Activated naive CD4-positive, alpha-beta T cell (primary cell): ENCODE measurements at places on chromosomes 1 and 21.
A peak's percentile ranks its signal among the peaks of the same experiment; 100 is the strongest.

- DNase-seq: no peak
Observed at GRCh38 chr1:227945891-227946623, 1.7 kb downstream of the WNT9A start.

DNA sequence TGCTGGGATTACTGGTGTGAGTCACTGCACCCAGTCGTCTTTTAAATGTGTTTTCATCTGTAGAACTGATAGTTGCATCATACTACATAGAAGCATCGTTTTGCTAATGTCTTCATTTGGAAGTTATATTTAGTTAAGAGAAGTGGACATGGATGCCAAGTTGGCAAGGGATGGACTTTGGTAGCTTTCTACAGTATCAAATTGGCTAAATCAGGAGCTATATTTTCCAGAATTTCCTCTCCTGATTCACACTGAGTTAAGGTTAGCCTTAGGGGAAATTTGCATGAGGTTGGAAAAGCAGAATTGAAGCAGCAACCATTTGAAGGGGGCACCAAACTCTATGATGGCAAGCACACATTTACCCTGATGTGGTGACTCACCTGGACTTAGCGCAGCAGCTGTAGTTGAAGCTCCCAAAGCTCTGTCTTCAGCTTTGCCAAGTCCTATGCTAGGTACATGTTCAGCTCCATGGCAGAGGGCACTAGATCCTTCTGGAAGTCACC lies 43.9 kb downstream of the DUSP10 start:
- no peak for DNase-seq

DNA sequence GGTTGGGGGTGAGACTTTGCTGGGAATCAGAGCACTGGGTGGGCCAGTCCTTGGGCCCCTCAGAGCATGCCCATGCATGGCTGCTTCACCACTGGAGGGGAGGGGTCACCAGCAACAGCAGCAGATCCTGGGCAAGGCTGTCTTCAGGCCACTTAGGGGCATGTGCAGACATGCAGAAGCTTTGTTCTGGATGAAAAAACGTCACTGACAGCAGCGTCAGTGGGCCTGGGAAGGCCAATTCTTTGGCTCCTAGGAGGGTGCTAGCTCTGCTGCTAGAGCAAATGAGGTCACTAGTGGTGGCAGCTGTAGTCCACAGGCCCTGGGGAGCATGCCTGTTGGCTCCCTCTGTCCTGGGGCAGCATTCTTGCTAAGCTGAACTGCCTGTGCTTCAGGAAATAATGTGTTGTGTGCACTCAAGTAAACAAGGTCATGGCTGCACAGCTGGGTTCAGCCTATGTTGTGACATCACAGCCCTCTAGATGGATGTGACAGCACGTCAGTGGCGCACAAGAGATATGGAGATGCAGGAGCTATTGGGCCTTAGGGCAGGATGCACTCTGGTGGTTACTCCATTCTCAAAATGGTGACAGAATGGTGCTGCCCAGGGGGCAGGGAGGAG lies 27.0 kb downstream of the ZC3H11B start:
- DNase-seq: no peak

DNA sequence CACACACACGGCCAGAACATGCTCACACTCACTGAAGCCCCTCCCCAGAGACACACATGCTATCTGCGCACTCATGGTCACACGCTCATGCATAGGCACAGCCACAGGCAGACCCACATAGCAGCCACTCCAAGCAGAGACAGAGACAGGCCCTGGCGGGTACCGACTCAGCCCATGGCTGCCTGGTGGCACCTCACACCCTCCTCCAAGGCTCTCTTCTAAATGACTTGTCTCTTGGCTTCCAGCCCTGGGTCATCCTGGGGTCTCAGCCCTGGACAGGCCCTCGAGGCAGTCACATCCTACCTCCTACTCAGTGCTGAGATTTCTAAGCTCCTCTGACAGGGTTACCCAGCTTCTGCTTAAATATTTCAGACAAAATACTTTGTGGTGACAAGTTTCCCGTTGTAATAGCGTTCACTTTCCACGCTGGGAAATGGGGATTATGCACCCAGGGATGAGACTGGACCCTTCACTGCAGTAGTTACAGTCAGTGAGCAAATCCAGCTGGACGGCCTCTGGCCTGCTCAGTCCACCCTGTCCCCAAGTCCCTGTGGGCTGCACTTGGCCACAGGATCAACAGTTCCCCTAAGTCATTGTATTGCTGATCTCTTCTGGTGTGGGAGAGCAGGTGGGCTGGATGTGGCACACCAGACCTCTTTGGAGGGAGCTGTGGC lies 2.9 kb upstream of the NFASC start:
- DNase-seq: no peak

GRCh38 chr21:28687586-28687985 lies 305.1 kb downstream of the LTN1 start:
- DNase-seq: no peak

GRCh38 chr1:26287033-26287711 lies 7.3 kb downstream of the SH3BGRL3 start:
- peak; percentile 49 for DNase-seq

DNA sequence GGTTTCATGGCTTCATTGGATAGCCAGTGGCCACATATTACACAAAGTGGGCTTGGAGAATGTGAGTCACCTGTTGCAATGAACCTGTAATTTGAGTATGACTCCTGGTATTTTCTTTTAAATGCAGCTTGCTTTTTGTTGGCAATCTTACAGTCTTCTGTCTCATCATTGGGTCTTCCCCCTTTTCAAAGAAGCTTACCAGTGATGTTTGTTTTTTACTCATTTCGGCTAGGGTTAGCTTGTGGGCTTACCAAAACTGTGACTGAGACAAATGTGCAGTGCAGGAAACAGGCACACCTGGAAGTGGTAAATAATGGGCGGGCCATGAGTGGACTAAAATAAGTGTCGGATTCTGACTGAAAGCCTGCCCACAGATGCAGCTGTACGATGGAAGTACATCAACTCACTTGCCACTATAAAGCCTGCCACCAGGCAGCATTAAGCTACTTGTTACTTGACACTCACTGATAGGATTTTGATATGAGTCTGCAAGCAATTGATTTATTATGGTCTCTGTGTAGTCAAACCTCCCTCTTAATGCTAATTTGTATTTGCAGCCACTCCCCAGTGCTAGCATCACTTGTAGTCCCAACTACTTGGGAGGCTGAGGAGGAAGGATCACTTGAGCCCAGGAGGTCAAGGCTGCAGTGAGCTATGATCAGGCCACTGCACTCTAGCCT lies 4.2 kb downstream of the HHAT start:
- DNase-seq: no peak

- DNase-seq: no peak
Observed at GRCh38 chr1:38783640-38784229, 75.8 kb downstream of the RRAGC start.

- DNase-seq: peak; percentile 47
Observed at GRCh38 chr21:43921979-43922945, 57.2 kb downstream of the AGPAT3 start.

GRCh38 chr1:79852004-79852403 lies 845.5 kb upstream of the ADGRL4 start:
- no peak for DNase-seq

DNA sequence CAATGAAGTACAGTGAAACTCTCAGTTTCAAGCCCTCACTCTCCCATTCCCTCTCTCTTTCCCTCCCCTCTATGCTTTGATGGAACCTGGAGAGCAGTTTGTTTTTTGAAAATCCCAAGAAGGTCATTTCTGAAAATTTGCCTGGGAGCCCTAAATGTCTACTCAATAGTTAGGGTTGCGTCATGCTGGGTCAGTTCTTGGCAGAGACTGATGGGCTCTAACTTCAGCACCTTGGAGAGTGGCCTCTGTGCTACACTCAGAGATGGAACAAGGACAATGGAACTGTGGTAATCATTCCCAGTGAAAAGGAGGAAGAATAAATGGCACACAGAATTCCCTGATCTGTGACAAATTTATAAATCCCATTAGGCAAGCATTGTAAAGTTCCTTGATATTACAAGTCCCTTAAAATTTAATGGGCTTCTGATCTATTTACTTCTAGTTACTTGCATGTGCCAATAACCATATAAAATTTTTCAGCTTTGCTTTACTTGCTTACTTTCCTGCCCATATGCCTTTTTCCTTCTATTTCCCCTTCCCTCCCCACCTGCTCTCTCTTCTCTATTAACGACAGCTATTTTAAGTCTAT lies 182.9 kb upstream of the KCND3 start:
- no peak for DNase-seq

- DNase-seq: no peak
Observed at GRCh38 chr1:110170766-110171733, 20.8 kb downstream of the SLC6A17 start.

- DNase-seq: peak; percentile 84
Observed at GRCh38 chr1:160681066-160681890, 30.3 kb downstream of the CD48 start.

- DNase-seq: no peak
Observed at GRCh38 chr1:230544758-230545157, 97.5 kb upstream of the COG2 start.

GRCh38 chr1:223330466-223330865 lies 33.5 kb downstream of the SUSD4 start:
- no peak for DNase-seq

- no peak for DNase-seq
Observed at GRCh38 chr1:68149110-68149798, 83.1 kb downstream of the WLS start.

- DNase-seq: no peak
Observed at GRCh38 chr21:45938453-45938755, 43.2 kb upstream of the COL6A1 start.

DNA sequence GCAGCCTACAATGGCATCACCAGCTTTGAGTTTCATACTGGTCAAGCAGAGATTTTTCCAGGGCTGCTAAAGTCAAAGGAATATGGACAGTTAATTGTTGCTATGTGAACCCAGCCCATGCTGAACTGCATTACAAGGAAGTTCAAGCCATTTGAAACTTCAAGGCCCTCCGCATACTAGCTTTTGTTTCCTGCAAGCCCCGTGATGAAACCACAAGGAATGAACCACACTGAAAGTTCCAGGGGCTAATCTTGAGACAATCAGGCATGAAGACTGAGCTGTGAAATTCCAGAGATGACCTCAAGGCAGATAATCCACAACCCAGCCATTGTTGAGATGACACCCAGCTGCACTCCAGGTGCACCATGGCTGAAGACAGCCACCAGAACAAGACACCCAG lies 180.8 kb downstream of the C1orf21 start:
- no peak for DNase-seq

GRCh38 chr1:218211241-218211640 lies 73.9 kb upstream of the RRP15 start:
- no peak for DNase-seq

DNA sequence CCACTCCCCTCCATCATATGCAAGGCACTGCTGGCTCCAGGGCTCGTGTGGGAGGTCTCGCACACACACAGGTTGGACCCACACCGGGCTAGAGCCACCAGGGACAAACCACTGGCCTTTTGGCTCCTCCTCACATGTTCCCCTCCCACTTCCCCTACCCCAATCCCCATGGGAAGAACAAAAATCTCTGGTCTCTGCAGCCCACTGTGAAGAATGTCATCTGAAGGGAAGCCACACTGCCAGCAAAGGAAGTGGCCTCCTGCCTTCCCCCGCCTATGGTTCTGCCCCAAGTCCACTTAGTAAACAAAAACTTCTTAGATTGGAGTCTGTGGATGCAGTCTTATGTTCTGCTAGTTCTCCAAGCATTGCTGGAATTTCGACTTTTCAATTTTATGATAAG lies 24.2 kb downstream of the OLFML3 start:
- no peak for DNase-seq

DNA sequence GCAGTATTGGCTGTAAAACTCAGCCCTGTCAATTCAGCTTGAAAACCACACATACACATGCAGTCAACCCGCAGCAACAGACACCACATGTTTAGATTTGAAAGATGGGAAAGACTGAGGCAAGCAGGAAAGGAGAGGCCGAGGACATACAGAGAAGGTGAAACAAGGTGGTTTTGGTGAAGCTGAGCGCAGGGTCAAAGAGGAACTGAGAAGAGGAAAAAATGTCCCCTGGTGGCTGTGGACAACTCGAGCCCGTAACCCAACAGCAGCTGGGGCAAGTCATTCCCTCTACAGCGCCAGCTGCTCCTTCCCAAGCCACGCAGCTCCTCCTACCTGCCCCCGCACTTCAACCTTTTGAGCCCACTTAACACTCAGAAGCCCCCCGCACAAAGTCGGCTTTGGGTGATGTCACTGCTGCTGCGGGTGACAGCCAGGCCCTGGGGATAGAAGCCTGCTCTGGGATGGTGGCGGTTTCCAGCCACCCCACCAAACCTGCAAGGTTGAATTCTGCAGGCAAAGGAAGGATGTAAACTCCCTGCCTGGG lies 63.0 kb downstream of the KCNN3 start:
- no peak for DNase-seq

- no peak for DNase-seq
Observed at GRCh38 chr1:214008347-214008746, 20.6 kb downstream of the PROX1 start.

DNA sequence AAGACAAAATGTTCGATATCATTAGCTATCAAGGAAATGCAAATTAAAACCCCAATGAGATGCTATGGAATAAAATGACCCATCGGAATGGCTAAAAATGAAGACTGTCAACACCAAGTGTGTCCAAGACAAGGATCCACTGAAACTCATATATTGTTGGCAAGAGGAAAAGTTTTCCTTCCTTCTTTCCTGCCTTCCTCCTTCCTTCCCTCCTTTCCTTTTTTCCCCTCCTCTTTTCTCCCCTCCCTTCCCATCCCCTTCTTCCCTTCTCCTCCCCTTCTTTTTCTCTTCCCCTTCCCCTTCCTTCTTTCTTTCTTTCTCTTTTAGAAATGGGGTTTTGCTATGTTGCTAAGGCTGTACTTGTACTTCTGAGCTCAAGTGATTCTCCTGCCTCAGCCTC lies 64.2 kb upstream of the TENT5B start:
- no peak for DNase-seq

- DNase-seq: no peak
Observed at GRCh38 chr1:235999259-235999925, 65.5 kb downstream of the NID1 start.

- peak; percentile 38 for DNase-seq
Observed at GRCh38 chr1:21334214-21335087, 44.2 kb upstream of the ECE1 start.

GRCh38 chr1:179831852-179832699 lies 45.5 kb downstream of the TOR1AIP2 start:
- DNase-seq: no peak

GRCh38 chr1:105556266-105556665 lies 1500.2 kb upstream of the PRMT6 start:
- no peak for DNase-seq

GRCh38 chr1:184860985-184861754 lies 106.5 kb upstream of the EDEM3 start:
- DNase-seq: no peak

- DNase-seq: no peak
Observed at GRCh38 chr21:45423201-45423955, 18.4 kb downstream of the COL18A1 start.
